Upper lobe of right lung (tissue), 1 donor: ENCODE measurements at places on chromosomes 7 and 10. TPM values are rescaled to one million over a fixed set of nuclear protein-coding genes. Genes with fewer than 3 reads are reported as not detected.
A peak's percentile ranks its signal among the peaks of the same experiment; 100 is the strongest.

Gene ASB10
- total RNA-seq: not detected

Gene EBF3
- 0.20 TPM for total RNA-seq

Gene SSMEM1
- total RNA-seq: not detected

Gene BICC1
- total RNA-seq: 9.2 TPM

Gene UBN2
- total RNA-seq: 23.5 TPM

Gene ASZ1
- not detected for total RNA-seq

Gene PTPRZ1
- total RNA-seq: 3.6 TPM

Gene H2BK1
- not detected for total RNA-seq

Gene CCDC3
- total RNA-seq: 10.2 TPM

Gene GOLGA7B
- total RNA-seq: 0.98 TPM

Gene SLC26A3
- not detected for total RNA-seq

Gene AKR1D1
- total RNA-seq: not detected

Gene HIPK2
- 64.3 TPM for total RNA-seq

Gene AASS
- 35.6 TPM for total RNA-seq

DNA sequence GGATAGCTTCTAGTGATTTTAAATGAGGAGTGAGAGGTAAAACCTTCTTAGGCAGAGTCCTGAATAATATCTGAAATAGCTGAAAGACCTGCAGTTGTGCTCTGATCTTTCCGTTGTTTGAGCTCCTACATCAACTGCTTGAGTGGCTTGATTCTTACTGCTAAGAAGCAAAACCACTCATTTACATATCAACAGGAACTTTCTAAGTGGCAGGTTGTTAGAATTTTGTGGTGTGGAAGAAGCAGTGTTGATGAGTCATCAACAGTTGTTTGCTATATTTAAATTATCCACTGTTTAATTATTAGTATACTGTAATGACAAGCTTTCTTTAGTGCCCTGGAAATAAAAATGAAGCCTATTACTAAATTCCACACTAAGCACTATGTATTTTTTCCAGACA lies 689.5 kb downstream of the DNAJB9 start:
- no peak for DNase-seq

DNA sequence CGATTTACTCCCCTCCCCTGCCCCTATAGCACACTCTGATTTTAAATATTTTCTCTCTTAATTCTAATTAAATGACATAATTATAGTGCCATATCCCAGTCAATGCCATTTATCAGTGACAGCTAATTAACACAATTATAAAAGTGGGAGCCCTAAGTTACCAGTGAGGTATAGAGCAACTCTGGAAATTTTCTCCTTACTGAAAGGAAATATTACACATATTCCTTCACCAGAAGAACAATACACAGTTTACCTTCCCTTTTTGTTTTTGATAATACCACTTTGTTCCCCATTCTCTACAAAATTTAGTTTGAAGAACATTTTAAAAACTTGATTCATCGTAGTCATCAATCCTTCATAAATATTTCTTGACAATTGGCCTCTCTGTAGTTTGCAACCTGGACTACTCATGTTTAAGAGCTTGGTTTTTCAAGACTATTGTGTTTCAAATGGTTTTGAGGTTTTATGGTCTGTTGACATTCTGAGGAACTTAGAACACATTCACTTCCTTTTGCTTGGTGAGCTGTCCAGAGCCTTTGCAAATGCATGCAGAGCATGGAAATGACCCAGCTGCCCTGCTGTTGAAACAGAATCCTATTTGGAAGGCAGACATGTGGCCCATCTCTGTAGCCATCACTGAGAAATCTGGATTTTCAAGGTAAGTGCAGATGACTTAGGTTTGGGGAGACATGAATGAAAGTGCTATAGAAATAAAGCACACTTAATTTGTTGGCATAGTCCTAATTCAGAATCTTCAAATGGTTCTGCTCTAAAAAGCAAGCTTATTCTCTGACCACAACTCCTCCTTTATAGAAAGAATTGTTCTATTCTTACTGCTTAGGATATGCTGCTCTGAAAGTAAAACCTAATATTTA lies at the start of gene GPR141:
GPR141 (plus strand) TSS at position 521 of the 875 bp plus-strand sequence. CDS start 56,628 bp downstream, outside the sequence.
- no peak for DNase-seq

- DNase-seq: no peak
Measured at GRCh38 chr10:3548702-3549101, 236.3 kb downstream of the KLF6 start.

DNA sequence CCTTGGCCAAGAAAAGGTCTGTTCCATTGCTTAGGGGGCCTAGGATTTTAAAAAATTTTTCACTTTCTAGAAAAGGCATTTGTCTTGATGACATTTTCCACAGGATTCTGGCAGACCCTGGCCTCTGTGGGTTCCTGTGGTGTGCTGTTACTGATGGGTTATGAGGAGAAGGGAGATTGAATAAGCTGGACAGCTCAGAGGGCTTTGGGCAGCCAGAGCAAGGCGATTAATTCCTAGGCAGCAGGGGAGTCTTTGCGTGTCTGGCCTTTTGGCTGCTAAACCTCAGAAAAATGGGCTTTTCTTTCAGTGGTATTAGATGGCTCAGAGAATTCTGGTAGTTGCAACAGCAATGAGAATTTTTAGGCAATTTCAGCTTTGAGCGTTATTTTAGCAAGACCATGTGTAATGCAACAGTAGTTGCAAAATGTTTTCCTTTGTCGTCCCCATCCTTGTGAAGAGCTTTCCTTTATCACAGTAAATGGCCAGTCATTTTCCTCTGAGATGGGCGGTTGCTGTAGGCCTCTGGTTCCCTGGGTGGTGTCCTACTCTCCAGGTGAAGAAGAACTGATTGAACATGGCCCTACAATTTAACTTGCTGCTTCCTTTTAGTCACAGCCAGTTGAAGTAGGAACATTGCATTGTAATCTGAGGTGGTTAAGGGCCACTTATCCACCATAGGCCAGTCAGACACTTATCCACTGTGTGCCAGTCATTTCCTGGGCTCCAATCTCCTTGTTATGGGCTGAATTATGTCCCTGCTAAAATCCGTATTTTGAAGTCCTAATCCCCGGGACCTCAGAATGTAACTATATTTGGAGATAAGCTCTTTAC lies 43.2 kb downstream of the SH2D4B start:
- DNase-seq: no peak

DNA sequence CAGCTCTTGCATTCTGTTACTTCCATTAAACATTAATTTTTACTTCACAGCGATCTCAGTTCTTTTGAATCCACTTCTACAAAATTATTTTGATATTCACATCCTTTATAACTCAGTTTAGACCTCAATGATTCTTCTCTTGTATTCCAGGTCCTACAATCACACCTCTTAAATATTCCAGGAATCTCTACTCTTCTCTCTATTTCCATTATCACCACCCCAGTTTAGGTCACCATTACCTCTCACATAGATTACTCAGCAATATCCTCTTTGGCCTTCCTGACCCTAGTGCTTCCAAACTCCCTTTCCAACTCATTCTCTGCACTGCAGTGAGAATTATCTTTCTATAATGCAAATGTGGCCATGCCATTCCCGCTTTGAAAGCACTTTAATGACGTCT lies 27.1 kb upstream of the GPR37 start:
- DNase-seq: no peak

DNA sequence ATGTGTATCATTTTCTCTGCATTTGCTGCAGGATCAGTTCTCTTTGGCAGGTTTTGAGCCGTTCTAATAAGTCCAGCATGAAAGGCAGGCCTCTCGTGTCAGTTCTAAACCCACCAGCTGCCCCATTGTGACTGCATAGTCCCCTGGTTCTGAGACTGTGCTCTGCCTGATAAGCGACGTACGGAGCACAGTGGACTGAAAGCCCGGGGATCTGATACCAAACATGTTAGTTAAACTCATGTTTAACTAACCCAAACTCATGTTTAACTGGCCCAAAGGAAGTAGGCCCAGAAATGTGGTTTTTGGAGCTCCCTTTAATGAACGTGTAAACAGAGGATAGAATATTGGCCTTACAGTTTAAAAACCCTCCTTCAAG lies 98.0 kb upstream of the PDCD4 start:
- DNase-seq: no peak

DNA sequence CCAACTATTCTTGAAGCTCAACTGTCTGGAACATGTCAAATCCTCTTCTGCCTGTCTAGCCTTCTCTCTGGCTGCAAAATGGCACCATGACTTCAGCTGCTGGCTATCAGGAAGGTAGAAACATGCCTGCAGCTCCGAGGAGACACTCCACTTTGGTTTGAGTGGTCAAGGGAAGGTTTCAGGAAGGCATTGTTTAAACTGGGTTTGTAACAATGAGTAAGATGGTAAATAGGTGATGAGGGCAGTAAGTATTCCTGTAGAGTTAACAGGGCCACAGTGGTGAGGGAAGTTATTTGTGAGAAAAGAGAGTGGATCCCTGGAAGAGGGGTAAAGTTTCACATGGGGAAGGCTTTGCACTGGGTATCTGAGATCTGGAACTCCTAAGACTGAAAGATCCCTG lies 231.5 kb downstream of the ABCA13 start:
- no peak for DNase-seq

- DNase-seq: no peak
Measured at GRCh38 chr10:124296121-124296812, 122.5 kb downstream of the OAT start.

DNA sequence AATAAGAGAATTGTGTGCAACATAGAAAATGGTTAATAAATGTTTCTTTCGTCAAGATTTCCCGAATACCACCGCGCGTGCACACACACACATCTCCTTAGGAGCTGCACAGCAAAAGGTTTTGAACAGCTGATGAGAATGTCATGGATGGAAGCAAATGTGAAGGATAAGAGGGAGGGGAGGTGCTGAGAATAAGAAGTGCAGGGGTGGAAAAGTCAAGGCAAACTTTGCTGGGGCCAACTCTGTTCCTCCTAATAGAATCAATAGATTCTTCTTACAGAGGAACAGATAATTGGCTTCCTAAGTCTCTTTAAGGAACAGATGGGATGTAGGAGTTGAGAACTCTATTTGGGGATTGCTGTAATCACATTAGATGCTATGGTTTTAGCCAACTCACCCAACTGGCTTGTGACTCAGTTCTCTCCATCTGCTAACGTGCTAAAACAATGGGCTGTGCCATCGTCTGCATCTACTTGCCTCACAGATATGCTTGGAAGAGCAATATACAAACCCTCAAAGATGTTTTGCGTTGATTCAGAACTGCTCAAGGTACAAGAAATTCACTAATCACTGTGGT lies 408.2 kb upstream of the CELF2 start:
- no peak for DNase-seq

DNA sequence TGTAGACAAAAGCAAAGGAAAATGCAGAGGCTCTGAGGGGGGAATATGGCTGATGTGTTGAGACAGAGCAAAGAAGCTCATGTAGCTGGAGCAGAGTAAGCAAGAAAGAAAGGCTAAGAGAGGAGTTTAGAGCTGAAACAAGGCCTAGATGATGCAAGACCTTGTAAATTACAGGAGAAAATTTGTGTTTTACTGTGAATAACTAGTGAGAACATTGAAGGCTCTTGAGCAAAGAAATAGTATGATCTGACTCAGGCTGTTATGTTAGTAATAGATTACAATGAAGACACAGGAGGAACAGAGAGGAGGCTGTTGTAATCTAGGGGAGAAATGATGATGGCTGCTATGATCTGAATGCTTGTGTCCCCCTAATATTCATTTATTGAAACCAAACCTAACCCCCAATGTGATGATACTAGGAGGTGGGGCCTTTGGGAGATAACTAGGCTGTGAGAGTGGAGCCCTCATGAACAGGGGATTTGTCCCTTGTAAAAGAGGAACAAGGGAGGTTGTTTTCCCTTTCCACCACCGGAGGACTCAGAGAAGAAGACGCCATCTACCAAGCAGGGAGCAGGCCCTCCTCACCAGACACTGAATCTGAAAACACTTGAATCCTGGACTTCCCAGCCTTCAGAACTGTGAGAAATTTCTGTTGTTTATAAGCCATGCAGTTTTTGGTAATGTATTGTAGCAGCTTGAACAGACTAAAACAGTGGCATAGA lies 394.9 kb downstream of the HTR7 start:
- DNase-seq: no peak

DNA sequence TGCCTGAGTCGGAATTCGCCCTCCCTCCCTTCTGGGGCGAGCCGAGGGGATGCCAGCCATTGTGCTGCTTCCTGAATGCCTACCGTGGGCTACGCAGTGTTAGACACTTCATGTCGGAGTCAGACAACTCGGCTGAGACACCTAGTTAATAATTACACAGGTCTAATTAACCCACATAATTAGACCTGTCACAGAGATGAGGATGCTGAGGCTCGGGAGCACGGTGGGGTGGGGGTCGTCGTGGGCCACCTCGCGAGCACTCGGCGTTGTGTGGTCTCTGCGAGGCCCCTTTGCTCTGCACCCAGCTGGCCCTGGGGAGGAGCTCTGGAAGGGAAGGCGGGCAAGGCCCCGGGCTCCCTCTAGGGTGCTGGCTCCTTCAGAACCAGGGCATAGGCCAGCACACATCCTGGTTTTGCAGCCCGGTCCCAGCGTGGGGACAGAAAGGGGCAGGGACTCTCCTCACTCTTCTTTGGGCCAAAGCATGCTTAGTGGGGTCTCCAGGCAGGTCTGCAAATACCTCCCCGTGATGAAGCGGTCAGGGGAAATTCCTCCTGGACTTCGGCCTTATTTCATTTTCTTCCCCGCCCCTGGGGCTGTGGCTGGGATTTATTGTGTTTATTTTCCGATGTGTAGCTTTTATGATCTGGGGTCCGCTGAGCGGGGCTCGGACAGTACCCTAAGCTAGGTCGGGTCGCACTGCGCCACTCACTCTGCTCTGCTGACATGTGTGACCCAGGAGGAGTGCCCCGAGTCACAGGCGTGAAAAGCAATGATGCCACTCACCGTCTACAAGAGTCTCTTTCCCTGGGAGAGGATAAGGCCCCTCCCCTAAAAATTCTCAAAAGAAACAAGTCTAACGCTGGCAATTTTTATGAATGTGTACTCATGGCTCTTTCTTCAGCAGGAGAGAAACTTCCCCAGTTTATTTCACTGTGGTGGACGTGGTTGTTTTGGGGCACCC lies 4.9 kb upstream of the FOXL3 start:
- peak; percentile 44 for DNase-seq

DNA sequence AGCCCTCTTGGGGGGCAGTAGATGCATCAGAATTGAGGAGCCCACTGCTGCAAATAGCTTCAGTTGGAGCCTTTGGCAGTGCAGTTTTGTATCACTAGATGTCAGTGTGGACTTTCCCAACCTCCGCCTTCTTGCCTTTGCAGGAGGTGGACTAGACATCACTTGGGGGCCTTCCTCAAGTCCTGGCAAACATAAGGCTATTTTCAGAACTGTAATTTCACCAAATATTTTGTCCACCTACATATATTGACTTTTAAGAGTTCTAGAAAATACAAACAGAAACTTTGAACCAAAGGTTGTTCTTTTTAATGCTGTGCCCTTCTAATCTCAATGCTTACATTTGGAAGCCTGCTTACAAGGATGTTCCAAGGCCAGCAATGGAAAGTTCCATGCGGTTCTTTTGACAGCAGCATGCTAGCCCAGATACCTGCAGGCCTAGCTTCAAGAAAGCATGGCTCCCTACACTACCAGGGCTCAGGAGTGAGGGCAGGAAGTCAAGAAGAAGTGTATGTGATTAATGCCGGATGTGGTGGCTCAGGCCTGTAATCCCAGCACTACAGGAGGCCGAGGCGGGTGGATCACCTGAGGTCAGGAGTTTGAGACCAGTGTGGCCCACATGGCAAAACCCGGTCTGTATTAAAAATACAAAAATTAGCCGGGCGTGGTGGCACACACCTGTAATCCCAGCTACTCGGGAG lies 8.0 kb upstream of the ZNRF2 start:
- DNase-seq: no peak
